ENCODE measurements at places on chromosomes 2 and 18.

DNA sequence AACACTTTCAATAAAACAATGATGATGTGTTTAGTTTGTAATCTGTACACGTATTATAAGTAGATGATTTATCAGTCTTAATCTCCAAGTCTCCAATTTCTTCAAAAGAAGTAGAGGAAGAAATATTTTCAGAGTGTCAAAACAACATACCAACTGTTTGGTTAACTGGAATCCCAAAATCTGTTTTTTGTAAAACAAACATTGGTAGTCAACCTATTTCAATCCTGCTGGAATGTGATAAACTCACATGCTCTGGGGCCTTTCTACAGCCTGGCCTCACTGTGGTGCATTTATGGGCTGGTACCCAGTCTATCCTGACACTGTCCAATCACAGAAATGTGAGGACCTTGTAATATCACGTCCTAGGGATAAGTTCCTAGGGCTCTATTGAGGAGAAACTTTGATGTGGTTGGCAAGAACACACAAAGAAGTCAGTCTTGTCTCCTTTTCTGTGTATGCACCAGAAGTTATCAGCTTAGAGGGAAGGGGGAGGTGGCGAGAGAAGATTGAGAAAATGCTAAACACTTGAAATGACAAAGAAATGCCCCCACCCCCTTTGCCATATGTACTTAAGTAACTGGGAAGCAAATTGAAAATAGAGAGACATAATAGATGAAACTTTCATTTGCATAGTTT lies 47.2 kb downstream of the PRKRA start:
- DNase-seq, result no peak

GRCh38 chr2:191376981-191377629 lies 131.9 kb downstream of the MYO1B start:
- peak; percentile 88 for DNase-seq

DNA sequence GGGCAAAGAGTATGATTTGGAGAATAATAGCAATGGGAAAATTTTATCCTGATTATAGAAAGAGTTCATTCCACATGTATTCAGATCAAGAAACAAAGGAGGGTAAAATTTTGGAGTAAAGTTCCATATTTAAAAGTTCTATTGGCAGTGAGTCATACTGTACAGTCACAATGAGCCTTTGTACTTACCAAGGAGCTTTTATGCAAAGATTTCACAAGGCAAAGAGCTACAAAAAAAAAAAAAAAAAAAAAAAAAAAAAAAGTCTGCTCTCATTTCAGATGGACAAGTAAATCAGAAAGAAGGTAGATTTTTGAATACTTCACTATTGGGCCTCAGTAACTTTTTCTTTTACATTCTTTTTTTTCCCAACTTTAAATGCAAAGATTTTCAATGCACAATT lies 1802.2 kb upstream of the PIK3C3 start:
- DNase-seq, result peak; percentile 27

DNA sequence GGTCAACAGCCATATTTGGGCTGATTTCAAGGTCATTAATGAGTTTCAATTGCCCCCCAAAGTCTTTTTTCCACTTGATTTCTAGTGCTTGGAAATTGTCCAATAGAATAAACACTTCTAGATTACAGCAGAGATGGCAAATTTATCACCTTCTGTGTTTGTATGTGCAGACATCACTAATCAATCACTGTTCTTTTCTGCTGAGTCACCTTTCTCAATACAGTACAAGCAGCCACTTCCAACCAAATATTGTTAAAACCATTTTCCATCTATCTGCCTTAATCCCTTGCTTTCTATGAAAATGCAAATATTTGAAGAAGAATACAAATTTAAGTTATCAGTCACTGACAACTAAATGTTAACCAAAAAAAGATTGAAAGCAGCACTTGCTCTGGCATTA lies 40.2 kb upstream of the ZNF521 start:
- no peak for DNase-seq

GRCh38 chr2:64613276-64613675 lies 40.4 kb downstream of the SERTAD2 start:
- DNase-seq, result no peak

GRCh38 chr2:179107737-179108136 lies 57.8 kb upstream of the CCDC141 start:
- DNase-seq, result peak; percentile 16

DNA sequence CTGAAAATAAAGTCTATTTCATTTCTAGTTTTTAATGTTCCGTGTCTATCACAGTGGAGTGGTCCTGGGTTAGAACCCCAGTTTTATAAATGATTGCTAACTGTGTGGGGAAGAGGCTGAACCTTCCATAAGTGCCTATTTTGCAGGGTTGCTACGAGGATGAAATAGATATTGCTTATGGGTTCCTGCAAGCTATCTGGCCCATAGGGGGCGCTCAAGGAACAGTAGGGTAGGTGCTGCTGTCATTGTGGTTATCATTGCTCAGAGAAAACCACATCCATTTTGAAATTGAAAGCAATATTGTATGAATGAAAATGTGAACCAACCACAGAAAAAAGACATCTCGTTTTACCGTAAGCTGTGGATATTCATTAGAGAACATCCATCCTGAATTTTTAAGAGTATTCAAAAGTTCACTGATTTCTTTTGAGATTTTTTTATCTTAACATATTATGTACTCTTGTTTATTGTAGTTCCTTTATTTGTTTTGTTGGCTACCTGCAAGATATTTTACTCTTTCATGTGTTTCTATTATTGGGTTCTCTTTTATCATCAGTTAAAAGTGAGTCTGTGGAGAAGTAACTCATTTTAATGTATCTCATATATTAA lies 261.6 kb downstream of the NAPG start:
- peak; percentile 69 for DNase-seq

DNA sequence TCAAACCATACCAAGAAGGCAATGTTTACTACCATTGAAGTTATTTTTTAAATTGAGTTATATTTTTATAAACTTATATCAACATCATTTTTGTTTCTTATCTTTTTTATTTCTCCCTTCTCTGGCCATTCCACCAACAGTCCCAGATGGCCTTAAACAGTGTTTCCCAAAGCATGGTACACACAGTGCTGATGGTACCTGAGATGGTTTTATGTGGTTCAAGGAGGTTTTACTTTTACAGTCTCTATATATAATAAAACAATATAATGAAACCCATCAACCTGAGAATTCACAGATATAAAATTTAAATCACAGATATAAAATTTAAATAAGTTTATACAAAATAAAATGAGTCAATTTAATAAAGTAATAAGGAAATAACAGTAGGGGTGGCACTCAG lies 65.1 kb upstream of the MSTN start:
- DNase-seq, result no peak

GRCh38 chr2:68710756-68711155 lies 23.9 kb upstream of the ARHGAP25 start:
- no peak for DNase-seq

GRCh38 chr2:231139796-231140195 lies 15.0 kb upstream of the HTR2B start:
- DNase-seq, result no peak

GRCh38 chr2:102592601-102593000 lies 26.8 kb upstream of the SLC9A2 start:
- DNase-seq, result no peak

DNA sequence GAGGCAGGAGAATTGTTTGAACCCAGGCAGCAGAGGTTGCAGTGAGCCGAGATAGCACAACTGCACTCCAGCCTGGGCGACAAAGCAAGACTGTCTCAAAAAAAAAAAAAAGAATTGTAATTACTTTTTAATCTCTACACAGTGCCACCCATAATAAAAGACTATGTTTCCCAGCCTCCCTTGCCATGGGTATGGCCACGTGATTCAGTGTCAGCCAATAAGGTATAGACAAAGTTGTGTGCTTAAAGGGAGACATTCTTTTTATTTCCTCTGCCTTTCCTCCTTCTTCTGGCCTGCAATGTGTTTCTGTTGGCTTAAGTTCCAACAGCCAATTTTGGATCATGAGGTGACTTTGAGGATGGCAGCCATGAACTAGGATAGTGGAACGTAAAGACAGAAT lies 406.9 kb downstream of the LNPK start:
- DNase-seq, result no peak

DNA sequence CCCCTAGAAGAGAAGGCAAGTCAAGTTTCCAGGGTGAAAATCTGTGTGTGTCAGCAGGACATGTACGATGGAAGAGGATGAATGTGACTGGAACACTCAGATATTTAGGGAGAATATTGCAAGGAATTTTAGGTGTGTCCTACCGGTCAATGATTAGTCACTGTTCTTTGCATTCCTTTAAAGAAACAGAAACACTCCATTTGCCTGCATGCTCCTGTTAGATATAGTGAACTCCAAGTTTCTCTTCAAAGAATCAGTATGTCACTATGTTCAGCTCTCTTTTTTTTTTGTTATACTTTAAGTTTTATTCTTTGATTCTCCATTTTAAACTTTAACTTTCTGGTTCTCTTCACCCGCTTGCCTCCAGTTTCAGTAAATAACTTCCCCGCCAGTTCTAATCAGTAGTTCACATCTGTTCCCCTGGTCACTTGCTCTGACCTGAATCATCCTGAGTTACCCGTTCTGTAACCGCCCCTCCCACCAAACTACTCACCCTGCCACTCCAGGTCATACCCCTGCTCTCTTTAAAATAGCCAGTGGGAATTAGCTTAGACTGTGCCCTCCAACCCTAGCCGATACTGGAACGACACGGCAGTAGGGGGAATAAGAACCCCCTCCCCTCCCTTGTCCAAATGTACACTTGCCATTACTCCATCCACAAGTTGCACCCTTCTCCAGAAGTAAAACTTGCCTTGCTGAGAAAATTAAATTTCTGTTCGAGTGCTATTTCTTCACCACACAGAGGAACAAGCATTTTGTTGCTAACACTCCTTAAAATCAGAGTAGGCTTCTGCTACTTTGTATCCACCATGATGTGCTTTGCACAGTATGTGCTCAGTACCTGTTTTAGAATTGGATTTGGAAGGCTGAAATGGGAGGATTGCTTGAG lies 268.4 kb downstream of the METTL4 start:
- DNase-seq, result peak; percentile 62

- no peak for DNase-seq
Measured at GRCh38 chr2:38886063-38886462, 3.6 kb upstream of the ARHGEF33 start.

- DNase-seq, result no peak
Measured at GRCh38 chr2:11678306-11678960, 8.4 kb upstream of the NTSR2 start.

- DNase-seq, result peak; percentile 100
Measured at GRCh38 chr2:27798948-27799645, 27.6 kb downstream of the MRPL33 start.

DNA sequence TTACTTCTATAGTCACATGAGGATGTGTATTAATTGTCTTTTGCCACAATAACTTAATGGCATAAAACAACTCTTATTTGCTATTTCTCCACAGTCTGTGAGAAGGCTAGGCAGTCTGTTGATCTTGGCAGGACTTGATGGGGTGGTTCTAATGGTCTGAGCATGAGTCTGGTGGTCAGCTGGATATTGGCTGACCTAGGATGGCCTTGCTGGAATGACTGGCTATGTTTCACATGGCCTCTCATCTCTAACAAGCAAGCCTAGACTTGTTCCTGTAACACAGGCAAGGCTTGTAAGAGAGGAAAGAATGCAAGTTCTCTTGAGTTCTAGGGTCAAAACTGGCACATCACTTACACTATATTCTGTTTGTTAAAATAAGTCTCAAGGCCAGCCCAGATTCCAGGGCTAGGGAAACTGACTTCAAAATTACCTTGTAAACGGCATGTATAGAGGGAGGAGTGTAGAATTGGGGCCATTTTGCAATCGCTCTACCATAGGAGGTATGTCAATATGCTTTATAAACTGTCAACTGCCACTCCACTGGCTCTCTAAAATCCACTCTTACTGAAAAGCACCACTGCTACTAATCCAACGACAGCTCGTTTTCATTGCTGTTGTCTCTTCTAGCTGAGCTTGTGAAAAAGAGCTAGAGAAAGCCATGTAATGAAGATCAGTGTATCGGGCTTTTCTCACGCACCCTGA lies 325.0 kb upstream of the PKDCC start:
- peak; percentile 78 for DNase-seq

- DNase-seq, result peak; percentile 47
Measured at GRCh38 chr2:237408335-237409000, 5.5 kb downstream of the COL6A3 start.

DNA sequence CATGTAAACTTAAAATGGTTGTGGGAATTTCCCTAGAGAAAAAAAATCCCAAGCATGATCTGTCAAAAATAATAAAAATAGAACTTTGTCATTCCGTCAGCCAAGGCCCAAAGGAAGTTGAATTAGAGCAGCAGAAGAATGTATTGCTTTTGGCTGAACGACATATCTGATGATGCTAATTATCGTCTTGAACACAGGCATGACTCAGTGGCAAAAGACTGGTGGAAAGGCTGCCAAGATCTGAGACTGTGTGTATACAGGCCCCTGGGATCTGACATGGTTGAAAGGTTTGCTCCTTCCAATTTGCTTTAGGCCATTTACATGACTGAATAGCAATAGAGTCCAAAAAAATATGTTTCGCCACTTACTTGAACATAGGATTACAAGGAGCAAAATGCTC lies 1057.1 kb upstream of the CRIM1 start:
- peak; percentile 75 for DNase-seq

GRCh38 chr2:216974321-216975302 lies 114.7 kb upstream of the TNP1 start:
- no peak for DNase-seq

- no peak for DNase-seq
Measured at GRCh38 chr2:187136646-187137045, 287.7 kb upstream of the ZSWIM2 start.

DNA sequence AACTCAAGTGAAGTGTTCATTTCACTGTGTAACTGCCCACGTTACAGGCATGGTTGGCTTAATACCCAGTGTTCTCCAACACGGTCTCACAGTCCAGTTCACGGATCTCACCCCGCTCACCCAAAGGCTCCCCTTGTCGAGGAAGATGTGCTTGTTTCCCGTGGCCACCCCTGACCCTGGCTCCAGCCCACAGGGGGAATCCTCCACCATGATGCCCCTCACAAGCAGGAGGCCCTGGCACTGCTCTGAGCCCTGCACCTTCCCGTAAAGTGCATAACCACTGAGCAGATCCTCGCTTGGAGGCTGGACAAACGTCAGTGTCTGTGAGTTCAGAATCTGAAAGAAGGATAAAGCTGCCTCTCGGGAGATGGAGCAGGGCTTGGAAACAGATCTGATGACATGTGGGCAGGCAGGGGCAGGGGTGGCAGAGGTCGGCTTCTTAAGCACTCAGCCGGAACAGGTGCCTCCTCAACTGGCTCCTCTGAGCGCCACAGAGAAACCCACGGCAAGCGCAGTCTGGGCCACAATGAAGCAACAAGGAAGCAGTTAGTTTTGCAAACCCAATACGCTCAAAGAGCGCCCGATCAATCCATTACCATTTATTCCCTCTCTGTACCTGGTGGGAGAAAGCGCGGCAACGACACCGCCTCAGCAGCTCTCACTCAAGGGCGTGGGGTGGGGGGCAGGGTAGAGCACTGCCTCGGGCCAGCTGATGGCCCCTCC lies 17.6 kb downstream of the HDAC4 start:
- DNase-seq, result no peak

- no peak for DNase-seq
Measured at GRCh38 chr2:166404831-166405568, 29.3 kb upstream of the SCN9A start.

DNA sequence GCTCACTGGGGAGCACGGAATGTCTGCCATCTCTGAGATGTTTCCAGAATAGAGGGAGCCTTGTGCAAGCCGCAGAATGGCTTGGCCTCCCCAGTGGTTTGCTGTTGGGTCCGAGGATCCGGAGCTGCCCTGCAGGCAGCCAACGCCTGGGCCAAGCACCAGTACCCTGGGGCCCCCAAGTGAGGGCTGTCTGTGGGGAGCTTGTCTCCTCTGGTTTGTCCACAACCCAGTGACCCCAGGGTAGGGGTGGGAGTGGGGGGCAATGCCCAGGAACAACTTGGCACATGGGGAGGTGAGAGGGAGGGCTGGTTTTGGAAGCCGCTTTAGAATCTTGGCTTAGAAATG lies 147.1 kb downstream of the CABLES1 start:
- no peak for DNase-seq

- DNase-seq, result no peak
Measured at GRCh38 chr2:63099032-63099431, 48.4 kb downstream of the OTX1 start.

Measured in astrocyte of the spinal cord (primary cell).